ENCODE measurements at places on chromosomes 1 and 21.

GRCh38 chr21:31612894-31613785, 46.4 kb upstream of the SOD1 start:
- no peak for DNase-seq

GRCh38 chr1:6984536-6984935, 199.3 kb downstream of the CAMTA1 start:
- DNase-seq = no peak

- DNase-seq = no peak
Measured at GRCh38 chr1:59901770-59902388, 24.7 kb downstream of the CYP2J2 start.

DNA sequence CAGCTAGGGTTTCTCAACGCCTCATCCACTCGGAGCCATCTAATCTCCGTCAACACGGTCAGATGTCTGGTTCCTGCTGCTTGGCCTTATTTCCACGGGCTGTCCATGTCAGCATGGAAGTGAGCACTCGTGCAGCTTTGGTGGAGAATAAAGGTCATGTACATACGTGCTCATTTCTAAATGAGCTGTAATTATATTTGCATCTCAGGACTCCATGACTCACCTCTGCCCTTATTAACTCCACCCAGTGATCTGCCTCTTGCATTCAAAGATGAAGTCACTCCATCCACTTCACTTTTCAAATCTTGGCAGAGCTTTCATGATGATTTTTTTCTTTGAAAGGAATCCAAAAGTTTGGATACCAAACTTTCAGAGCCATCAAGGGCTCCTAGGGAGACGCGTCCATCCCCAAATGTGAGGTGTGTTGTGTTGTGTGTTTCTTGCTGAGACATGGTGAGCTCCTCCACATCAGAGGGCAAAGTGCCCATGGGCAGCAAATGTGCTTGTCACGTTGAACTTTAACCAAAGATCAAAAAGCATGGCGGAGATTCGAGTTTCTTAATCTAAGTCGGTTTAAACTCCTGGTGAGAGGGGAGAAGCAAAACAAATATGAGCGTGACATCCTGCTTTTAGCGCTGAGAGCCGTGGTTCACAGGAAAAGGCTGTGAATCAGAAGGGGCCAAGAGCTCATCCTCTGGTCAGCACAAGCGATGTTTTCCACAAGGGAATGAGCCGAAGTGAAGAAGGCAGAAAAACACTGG, 68.6 kb upstream of the ERRFI1 start:
- no peak for DNase-seq

DNA sequence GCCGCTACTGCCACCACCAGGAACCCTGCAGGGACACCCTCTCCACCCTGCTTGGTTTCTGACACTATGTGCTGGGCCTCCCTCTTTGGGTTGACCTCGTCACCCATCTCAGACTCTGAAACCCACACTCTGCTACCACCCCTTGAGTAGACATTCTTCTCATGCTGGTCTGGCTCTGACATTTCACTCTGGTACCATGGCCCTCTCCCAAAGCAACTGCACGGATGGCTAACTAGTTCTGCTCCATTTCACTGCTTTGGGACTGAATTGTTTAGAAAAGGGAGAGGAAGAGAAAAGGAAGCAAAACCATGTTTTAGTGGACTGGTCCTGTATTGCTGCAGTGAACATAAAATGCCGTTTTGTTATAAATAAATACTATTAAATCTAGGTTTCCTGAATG, 137.8 kb downstream of the KCNK2 start:
- no peak for DNase-seq

DNA sequence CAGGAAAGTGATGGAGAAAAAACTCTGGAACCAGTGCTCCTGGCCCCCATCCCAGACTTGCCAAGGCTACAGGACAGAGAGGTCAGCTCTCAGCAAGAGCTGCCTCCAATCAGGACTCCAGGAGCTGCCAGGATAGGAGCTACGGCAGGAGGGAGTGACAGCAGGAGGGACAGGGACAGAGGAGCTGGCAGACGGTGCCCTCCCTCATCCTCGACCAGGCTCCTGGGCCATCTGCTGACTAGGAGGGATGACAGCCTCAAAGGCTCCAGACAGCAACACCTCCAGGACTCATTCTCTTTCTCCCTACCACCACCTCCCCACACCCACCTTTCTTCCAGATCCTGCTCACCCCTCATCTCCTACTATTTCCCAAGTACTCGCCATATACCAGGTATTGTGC, 22.7 kb downstream of the DLGAP3 start:
- no peak for DNase-seq

- DNase-seq = no peak
Measured at GRCh38 chr1:162023547-162024501, at the start of gene OLFML2B. Gene OLFML2B, minus strand, starts transcription at chr1:162023869. Its CDS starts 439 bp downstream, at chr1:162023430.

GRCh38 chr1:51313268-51313852, 17.0 kb downstream of the TTC39A start:
- DNase-seq = no peak

DNA sequence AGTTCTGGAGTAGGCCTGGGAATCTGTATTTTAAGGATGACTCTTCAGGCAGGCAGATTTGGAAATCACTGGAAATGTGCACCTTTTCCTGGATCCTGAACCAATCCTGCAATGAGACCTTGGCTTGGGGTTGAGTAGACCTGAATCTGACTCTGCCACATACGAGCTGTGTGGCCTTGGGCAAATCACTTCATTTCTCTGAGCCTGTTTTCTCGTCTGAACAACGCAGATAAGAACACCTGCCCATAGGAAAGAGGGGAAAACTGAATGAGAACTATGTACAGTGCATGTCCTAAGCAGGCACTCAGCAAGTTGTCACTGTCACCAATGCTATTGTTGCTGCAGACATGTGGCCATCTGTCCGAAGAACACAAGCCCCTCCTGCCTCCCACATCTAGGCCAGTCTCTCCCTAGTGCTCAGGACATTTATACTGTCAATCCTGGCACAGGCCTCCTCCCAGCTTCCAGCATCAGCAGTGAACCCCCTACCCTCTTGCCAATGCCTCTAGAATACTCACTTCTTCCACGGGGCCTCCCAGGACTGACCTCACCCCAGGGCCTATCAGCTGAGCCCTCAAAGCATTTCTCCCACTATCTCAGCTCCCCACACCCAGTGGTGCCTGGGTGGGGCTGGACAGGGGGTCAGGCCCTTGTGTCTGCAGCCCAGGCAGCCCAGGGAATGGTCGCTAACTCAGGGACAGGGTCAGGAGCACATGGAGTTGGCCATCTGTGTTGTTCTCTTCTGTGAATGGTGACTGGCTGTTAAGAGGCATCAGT, 88.8 kb upstream of the ZBTB40 start:
- DNase-seq = no peak

- DNase-seq = no peak
Measured at GRCh38 chr1:111212634-111213335, 12.3 kb upstream of the DENND2D start.

GRCh38 chr1:150514260-150514659, 1.3 kb upstream of the FALEC start:
- no peak for DNase-seq

DNA sequence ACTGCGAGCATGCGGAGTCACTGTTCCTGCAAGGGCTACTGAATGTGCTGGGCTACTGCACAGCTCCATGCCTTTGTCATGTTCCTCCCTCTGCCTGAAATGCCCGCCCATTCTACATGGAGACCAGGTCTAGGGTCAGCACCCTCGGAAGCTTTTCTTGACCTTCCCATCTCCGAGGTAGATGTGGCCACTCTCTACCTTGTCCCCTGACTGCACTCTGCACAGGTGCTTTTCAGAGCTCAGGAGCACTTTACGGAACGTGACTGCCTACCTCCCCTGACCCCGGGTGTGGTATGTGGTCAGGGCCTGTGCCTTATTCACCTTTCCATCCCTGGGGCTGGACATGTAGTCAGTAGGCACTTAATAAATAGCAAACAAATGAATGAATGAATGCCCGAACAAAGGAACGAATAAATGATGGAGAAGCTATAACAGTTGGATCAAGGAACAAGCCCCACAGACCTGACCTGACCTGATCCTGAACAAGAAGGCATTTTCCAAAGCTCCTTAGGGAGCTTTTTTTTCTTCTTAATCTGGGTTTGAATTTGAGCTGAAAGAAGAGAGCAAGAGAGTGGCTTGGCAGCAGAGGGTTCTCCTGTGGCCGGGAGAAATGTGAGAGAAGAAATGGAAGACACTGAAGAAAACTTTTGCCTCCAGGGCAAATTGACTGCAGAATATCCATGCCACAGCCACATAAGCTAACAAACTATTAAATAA, 7.9 kb downstream of the RD3 start:
- no peak for DNase-seq

GRCh38 chr1:174408146-174408545, 39.6 kb upstream of the GPR52 start:
- no peak for DNase-seq

DNA sequence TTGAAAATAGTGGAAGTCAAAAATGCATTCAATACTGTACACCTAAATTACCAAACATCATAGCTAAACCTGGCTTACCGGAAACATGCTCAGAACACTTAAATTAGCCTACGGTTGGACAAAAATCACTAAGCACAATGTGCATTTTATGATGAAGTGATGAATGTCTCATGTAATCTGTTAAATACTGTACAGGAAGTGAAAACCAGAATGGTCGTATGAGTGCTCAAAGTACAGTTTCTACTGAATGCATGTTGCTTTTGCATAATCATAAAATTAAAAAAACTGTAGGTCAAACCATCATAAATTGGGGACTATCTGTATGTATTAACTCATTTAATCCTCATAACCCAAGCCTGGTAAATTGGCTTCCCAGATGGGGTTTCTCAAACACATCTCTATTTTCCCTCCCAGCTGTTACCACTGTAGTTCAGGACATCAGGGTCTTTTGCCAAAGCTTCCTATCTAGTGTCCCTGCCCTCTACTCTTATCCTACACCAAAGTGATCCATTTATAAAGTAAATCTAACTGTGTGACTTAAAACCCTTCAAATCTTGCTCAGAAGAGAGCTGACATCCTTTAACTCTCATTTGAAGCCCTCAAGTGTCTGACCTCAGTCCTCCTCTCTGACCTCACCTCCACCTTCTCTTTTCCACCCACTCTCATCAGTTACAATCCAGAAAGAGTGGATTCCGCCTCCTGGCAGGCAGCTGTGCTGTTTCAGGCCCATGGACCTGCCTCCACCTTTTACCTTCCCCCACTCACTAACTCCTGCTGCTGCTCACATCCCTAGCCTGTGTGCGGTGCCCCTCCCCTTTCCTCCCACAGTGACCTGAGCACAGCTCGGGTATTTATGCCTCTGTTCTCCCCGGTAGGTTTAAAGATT, 356.4 kb upstream of the ST6GALNAC5 start:
- no peak for DNase-seq

DNA sequence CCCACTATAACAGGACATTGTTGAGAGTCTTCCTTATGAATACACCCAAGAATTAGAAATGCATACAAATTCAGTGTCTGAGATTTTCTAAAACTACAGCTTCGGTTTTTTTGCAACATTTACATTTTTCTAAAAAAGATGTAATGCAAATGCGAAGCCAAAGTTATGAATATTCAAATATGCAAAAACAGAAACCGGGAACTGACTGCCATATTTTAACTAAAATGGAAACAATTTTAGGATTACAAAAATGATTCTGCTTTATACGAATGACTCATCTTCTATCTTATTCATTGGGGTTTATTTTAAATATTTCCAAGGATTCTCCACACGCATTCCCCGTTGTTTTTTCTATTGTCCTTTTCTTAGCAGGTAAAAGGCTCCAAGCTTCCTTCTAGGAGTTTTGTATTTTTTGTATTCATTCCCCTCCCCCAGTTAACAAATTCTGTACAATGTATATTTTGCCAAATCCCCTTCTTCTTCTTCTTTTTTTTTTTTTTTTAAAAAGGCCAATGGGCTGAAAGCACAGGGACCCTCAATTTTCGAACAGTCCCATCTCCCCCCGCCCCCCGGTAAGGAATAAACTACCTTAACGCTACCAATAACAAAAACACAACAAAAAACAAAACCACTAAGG, 1.0 kb downstream of the ARPC5 start:
- DNase-seq = no peak

DNA sequence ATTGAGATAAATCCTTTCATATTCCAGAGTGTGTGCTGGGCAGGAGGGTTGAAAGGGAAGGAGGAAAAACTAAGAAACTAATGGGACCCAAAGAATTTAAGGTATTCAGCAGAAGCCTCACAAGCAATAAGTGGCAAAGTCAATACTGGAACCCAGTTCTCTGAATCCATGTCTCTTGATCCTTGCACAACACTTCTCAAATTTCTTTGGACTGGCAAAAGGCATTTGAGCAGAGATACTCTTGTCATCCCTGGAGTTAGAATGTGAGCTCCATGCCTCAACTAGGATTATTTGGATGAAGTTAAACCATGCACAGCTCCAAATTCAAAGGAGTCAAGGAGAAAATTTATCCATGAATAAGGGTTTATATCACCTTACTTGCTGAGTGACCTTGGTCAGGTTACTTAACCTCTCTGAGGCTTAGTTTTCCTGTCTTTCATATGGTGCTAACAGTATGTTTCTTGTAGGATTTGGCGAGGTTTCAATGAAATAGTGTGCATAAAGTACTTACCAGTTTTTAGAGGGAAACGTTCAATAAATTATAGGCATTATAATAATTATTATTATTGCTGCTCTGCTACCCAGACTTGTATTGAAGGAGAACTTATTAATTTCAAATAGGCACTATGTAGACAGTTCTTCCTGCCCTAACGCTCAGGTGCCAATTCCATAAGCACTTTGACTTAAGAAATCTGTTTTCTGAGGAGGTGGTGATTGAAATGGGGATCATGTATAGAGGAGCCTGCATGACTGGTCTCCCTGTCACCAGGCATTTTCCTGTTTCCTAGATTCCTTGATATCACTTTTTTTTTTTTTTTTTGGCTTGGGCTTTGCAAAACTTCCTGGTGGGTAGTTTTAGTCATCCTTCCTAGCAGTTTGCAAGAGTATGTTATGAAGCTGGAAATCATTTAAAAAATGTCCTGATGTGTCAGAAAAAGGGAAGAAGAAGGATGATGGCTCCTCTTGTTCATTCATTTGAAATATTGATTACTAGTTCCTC, 125.0 kb upstream of the JUN start:
- no peak for DNase-seq

GRCh38 chr1:218717575-218717974, 372.4 kb downstream of the TGFB2 start:
- DNase-seq = no peak

GRCh38 chr1:147599362-147600118, 58.2 kb downstream of the BCL9 start:
- peak; percentile 83 for DNase-seq

GRCh38 chr1:7606096-7606495, 165.0 kb upstream of the VAMP3 start:
- no peak for DNase-seq

- DNase-seq = no peak
Measured at GRCh38 chr1:226644541-226645176, 94.4 kb downstream of the ITPKB start.

DNA sequence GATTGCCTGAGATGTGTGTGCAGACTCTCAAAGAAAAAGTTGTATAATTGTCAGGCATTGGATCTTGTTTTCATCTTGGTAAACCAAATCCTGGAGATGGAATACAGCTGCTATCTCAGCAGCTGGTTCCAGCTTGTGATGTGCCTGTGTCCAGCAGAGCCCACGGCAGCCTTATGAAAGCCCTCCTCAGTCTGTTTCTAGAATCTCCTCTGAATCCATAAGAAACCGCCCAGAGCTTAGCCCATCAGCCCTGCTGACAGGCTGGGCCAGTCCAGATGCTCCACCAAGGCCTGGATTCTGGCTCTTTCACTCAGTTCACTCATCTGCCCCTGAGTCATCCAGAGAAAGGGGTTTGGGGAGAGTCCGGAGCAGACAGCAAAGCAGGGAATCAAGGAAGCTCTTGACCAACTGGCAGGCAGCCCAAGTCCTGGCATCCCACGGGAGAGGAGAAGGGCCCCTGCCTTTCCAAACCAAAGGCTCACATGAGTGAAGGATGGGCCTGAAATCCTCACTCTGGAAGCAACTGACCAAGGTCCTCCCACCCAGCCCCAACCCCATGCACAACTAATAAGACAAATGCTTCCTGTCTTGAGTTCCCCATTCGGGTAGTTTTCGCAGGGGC, 45.7 kb downstream of the NAV1 start:
- DNase-seq = no peak

Data from cortex of kidney (tissue), 1 donor.